NCI-H1694 treated with DMSO at 0.1 percent for 48 hours (cell line): ENCODE measurements at places on chromosomes 3 and 15.

GRCh38 chr15:68410466-68411342 is 21.3 kb downstream of the ITGA11 start:
- DNase-seq: no peak

DNA sequence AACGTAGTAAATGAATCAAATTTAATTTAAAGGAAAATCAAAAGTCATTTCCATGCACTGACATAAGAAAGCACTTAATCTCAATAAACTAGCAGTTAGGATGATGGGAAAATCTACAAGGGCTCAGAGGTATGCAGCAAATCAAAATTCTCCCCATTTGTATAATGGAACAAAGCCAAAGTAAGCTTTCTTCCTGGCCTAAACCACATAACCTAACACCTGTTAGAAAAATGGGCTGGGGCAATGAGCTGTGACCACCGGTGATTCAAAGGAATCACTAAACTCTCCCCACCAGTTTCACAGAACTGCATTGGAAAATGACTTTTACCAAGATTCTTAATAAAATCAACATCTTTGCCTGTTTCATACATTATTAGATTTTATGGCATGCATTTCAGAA is 1024.3 kb downstream of the FHIT start:
- no peak for DNase-seq

DNA sequence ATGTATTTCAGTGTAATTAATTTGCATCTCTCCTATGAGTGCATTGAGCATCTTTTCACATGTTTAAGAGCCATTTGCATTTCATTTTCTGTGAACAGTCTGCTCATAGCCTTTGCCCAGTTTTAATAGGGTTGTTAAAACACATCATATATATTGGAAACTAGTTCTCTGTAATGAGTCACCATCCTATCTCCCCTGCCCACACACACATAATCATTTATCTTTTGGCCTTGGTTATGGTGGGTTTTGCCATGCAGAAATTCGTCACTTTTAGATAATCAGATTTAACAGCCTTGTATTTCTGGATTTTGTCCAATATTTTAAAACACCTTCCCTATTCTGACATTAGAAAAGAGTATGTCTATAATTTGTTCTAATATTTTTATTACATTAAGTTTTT is 11.9 kb upstream of the CHRM5 start:
- no peak for DNase-seq

DNA sequence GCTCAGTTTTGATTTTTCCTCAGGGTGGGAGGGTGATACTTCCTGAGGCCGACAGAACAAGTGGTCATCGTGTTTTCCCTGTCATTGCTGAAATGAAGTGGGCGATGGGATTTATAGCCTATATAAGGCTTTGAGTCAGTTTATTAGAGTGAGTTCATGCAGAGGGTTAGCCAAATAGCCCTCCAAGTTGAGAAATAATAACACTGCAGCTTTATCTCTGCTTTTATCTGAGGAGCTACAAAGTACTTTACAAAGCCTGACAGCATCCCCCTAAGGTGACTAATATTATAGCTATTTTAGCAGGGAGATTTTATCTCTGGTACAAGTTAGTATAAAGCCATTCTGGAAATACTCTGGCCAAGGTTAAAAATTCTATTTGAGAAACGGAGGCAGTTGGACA is 389.6 kb downstream of the MFSD1 start:
- no peak for DNase-seq

DNA sequence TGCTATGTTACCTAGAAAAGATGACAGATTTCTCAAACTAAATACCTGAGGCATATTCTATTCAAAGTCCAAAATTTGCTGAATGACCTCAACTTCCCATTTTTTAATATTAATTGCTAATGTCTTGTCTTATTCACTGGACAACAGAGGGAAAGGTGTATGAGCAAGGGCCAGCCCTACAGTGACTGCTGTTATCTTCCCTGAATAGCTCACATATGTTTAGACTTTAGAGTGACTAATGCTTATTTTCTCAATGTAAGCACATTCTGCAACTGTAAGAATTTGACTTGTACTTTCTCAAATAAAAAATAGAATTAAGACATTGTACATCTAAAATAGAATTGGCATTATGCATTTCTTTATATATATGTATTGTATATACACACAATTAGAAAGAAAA is 26.5 kb upstream of the AADACL2 start:
- no peak for DNase-seq

GRCh38 chr3:10521772-10522441 is 16.5 kb upstream of the ATP2B2 start:
- no peak for DNase-seq

DNA sequence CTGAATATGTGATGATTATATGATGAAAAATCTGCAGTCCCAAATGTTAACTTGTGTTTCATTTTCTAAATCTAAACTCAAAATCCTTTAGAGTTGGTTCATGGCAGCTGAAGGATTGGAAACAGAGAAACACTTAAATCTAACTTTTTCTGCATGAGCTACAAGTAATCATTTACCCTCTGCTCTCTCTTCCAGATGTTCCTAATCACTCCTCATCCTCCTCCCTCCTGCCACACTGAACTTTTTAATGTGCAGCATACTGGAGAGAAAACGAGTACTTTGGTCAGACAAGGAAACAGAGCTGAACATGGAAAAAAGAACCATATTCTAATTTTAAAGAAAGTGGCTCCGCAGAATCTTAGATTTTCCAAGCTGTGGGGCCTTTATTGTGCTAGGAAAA is 321.2 kb upstream of the COL8A1 start:
- no peak for DNase-seq

DNA sequence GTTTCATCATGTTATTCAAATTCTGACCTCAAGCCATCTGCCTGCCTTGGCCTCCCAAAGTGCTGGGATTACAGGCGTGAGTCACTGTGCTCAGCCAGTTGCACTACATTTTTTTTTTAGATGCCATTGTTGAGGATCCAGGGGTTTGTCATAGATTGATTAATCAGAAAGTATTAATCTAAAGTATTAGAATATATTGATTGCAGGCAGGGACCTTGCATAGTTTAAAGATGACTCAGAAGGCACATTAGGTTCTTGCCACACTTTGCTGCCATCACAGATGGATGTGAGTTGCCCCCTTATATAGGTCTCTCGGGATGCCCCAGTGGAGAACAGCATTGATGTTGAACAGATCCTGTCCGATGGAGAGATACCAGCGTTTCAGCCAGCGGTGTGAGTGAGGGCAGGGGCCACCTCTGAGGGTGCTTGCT is 41.1 kb downstream of the IGF1R start:
- DNase-seq: no peak

- DNase-seq: no peak
These were observed 189.2 kb upstream of the FEZF2 start for GRCh38 chr3:62562596-62562995.

DNA sequence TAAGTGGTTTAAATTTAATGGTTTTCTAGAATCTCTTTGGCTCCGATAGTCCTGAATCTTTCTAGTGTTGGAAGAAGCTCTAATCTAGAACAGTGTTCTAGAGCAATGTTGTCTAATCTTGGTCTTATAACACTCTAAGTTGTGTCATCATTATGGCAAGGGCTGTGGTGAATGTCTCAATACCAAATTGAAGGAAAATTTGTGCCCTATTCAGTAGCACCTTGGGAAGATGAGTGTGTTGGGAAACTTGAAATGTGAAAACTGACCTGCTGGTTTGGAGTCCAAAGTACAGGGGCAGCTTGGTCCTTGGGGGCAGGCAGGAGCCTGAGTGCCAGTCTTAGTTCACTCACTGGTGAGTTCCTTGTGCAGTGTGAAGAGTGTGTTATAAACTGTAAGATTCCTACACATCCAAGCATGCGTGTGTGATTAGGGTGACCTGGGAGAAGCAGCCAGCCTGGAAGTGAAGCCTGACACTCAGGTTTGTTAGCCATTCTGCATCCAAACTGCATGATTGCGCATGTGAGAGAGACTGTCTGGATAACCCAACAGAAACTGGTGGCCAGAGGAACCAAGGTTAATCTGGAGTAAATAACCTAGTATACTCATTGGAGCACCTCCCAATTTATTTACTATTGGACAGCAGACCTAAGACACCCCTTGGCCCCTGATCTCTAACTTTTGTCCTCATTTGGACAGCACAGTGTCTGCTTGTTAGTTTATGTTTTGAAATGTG is 14.6 kb downstream of the ZNF592 start:
- DNase-seq: no peak

DNA sequence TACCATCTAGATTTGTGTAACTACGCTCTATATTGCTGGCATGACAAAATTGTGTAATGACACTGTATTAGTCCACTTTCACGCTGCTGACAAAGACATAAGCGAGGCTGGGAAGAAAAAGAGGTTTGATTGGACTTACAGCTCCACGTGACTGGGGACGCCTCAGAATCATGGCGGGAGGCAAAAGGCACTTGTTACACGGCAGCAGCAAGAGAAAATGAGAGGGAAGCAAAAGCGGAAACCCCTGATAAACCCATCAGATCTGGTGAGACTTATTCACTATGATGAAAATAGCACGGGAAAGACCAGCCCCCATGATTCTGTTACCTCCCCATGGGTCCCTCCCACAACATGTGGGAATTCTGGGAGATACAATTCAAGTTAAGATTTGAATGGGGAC is 905.7 kb downstream of the DIPK2A start:
- DNase-seq: no peak

GRCh38 chr15:97748576-97748975 is 211.9 kb upstream of the ARRDC4 start:
- DNase-seq: no peak

DNA sequence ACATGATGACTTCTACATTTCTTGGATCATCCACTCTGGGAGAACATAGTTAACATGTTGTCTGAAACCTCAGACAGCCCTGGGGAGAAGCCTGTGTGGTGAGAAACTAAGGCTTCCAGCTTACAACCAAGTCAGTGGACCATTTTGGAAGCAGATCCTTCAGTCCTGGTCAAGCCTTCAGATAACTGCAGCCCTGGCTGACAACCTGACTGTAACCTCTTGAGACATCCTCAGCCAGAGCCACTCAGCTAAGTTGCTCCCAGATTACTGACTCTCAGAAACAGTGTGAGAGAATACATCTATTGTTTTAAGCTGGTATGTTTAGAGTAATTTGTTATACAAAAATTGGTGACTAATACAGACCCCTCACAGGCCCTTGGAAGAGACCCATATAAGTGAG is 50.9 kb upstream of the KPNA4 start:
- DNase-seq: no peak
